ENCODE measurements at places on chromosomes 7 and 10.

DNA sequence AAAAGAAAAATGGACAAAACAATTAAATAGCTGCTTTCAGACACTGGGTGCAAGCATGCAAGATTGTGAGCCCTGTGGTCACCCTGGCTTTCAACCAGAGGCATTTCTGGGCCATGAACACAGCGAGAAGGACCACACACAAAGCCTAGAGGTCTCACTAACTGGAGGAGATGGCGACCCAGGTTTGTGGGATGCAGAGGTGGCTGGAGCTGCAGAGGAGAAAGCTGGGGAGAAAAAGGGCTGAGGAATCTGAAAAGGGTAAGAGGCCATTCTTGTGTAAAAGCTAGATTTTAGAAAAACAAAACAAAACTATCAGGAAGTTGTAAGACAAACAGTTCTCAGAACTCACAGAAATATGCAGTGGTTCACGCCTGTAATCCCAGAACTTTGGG is 30.1 kb upstream of the PTPRN2 start:
- no peak for DNase-seq

DNA sequence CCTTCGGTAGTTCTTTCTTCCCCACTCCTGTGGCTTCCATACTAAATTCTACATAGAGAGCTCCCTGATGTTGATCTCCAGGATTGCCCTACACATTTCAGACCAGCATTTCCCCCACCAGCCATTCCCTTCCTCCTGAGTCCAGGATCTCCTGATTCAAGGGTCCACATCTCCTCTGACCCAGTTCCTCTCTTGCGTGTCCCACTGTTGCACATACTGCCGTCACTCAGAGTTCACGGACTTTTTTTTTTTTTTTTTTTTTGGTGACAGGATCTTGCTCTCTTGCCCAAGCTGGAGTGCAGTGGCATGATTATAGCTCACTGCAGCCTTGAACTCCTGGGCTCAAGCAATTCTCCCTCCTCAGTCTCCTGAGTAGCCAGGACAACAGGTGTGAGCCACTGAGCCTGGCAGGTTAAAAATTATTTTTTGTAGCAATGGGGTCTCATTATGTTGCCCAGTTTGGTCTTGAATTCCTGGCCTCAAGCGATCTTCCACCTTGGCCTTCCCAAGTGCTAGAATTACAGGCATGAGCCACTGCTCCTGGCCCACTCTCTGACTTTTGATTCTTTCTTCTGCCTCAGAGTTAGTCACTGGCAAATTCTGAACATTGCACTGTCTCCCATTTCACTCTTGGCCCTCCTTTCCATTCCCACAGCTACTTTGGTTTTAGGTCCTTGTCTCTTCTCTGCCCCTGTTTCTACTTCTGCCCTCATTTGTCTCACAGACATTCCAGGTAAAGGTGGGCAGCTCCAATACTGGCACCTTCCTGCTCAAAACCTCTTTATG is 29.6 kb upstream of the ZRANB1 start:
- DNase-seq, result no peak

- DNase-seq, result no peak
Measured at GRCh38 chr10:112184379-112184778, 814 bp upstream of the GPAM start.

DNA sequence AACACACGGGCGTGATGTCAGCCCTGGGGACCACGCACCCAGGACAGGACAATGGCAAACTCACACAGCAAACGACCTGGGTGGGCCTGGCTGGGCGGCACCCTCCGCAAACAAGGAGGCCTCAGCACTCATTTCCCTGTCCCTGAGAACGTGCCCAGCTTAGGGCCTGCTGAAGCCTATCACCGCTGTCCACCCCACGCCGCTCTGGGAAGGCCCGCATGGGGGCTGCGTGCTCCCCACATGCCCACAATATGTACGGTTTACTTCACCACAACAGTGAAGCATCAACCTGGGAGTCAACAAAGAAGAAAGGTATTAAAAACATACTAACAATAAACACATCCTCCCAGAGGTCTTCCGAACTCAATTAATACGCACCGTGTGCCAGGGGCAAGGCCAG is 12.2 kb downstream of the MAD1L1 start:
- DNase-seq, result no peak

DNA sequence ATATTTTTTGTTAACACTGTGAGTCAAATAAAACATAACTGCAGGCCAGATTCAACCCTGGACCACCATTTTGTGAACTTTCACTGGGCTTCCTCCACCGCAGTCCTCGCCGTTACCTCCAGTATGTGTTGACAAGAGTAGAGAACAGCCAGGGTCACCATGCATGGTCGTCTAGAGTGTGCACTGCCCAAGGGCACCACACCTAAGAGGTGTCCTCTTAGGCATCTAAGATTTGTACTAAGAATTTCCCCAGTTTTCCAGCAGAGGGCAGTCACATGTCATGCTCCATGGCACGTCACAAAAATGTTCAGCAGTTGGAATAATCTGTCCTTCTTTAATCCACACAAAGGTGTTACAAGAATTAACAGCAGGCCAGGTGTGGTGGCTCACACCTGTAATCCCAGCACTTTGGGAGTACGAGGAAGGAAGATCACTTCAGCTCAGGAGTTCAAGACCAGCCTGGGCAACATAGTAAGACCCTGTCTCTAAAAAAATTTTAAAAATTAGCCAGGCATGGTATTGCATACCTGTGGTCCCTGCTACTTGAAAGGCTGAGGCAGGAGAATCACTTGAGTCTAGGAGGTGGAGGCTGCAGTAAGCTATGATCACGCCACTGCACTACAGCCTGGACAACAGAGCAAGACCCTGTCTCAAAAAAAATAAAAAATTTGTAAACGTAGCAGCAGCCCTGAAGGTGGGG is 71.2 kb upstream of the FOXK1 start:
- no peak for DNase-seq

DNA sequence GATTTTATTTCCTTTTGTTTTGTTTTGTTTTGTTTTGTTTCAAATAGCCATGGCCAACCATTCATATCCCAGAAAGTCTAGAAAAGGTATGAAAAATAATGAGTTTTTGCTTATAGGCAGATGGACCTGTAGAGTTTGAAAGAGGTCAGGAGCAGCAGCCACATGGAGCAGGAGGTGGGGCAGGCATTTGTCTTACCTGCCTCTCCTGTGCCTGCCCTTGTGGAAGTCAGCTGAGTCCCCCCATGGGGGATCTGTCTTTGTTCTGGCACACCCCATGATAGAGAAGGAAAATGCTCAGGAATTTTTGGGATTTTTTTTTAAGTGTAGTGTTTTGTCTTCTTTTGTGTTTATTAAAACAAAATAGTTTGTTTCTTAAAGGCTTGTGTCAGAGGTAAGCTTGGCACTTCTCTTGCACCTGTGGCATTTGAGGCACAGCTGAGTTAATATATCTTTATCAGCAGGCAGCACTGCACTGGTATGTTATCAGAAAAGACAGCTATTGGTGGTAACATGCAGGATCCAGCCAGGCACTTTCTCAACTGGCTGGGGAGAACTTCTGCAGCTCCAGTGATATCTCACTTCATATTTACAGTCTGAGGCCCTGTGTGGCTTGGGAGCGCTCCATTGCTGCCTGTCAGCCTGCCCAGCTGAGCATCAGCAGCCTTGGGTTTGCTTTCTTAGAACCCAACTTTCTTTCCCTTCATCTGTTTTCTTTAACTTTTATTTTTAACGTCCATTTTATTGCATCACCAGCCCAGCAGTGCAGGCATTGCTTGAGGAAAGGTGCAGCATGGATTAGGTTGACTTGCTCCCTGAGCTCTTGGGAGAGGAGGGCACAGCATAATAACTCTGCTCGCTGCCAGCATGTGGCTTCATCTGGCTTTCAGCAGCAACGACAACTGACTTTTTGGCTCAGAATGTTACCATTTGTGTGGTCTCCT is 44.4 kb downstream of the LRRC4 start:
- DNase-seq, result no peak

- no peak for DNase-seq
Measured at GRCh38 chr7:153529100-153529499, 523.1 kb upstream of the DPP6 start.

DNA sequence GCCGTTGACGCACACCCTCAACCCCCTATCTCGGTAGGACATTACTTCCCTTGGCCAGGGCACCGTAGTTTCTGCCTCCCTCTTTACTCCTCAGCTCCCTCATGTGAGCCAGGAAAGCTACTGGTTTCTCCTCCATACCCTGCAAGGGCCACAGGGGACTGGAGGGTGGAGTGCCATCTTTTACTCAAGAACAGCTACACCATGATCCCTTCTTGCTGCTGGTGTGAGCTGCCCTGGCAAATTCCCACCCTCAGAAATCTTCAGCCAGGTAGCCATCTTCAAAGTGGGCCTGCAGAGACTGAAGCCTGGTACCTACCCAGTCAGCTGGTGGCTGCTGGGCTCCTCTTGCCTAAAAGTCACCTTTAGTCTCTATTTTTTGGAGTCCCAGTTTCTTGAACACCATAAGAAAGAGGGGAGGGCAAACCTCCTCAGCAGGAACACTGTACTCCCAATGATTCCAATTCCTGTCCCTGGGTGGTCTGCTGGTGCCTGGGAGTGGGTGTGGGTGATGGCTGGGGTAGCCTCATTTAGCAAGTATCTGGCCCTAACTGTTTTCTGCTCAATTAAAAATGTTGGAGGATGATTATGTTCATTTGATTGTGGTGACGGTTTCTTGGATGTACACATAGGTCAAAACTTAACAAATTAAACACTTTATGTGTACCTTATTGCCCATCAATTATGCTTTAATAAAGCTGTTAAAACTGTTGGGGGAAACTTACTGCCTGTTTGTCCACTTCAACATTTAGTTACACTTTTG is 105.0 kb upstream of the NPY start:
- DNase-seq, result no peak

- no peak for DNase-seq
Measured at GRCh38 chr10:117425974-117426566, 50.8 kb upstream of the PDZD8 start.

DNA sequence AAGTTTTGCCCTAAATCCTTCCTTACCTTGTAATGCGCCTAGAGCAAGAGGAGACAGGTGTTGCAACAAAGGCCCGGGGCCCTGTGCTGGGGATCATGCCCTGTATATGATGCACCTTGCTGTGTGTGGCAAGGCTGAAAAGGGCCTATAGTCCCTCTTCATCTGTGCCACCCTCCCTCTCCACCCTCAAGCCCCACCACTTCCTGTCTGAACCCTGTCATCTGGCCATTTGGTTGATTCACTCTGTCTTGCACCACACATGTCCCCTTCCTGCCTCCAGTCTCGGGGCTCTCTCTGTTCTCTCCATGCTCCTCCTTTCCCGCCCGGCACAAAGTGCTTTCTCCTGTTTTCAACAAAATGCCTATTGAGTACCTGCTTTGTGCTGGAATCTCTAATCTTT is 11.5 kb upstream of the MALSU1 start:
- DNase-seq, result no peak

DNA sequence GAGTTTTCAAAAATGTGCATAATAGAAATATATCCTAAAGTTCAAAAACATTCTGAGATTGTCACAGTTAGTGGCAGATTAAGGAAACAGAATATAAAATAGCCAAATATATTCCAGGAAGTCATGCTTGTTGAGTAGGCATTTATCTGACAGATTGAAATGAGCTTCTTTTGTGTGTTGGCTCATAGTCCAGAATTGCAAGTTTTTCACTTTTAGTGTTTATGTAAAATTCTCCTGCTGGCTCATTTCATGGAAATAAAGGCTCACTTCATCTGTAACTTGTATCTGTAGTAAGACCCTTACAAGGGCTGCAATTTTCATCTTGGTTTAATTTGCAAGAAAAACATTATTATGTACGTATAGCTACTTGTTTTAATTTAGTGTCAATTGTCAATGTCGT is 93.5 kb downstream of the MCU start:
- DNase-seq, result no peak

DNA sequence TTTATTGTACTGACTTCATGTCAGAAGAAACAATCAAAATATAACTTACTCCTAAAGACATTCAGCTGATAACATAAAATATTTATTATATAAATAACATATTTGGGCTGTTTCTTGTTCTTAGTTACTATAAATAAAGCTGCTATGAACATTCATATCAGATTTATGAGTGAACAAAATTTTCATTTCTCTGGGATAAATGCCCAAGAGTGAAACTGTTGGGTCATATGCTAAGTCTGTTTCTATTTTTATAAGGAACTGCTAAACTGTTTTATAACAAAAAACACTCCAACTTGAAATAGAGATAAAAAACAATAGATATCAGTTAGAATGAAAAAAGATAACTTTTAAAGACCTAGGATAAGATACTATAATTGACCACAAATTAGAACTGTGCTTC is 26.5 kb upstream of the CC2D2B start:
- no peak for DNase-seq

GRCh38 chr10:30029164-30029871 is 30.1 kb downstream of the JCAD start:
- DNase-seq, result no peak

DNA sequence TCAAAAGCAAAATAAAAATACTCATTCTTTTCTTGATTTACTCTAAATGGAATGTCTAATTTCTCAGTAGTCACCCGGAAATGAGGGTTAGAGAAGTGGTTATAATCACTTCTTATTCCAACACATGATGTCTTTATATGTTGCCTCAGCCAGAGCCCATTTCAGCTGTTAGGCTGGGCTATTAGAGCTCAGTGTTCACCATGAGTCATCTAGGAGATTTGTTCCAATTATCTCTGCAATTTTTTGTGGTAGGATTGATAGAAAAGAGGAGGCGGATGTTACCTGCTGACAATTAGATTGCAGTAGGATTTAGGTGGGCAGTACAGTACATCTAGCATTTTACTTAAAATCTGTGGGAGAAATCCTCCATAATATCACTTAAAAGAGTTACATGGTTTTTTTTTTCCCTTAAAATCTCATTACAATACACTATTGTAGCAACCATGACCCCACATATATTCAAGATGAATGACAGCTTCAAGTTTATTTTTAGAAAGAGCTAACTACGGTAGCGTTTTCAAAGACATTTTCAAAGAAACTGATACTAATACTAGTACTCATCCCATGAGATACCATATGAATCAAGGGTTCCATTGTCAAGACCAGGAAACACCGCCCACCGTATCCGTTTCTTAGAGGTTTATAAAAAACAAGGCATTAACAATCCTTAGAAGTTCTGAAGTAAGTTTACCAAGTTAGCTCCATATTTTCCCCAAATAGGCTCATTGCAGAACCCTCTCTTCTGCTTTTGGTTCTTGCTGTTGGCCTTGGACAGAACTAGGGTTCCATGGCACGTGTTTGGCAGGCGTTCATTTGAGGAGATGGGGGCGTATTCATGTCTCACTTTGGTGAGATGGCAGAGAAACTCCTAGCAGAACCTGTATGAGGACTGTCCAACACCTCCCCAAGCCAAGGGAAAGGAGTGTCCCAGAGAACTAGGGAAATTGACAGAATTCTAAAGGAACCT is 10.4 kb downstream of the CPA2 start:
- DNase-seq, result no peak

GRCh38 chr10:127815147-127815546 is 77.6 kb downstream of the CLRN3 start:
- DNase-seq, result no peak

Measured in occipital lobe (tissue), 3 donors.